ENCODE measurements at places on chromosomes 3 and 15.

- DNase-seq = no peak
Measured at GRCh38 chr3:196063971-196064370, 17.9 kb downstream of the TFRC start.

- DNase-seq = no peak
Measured at GRCh38 chr3:160133757-160134156, 91.5 kb upstream of the C3orf80 start.

DNA sequence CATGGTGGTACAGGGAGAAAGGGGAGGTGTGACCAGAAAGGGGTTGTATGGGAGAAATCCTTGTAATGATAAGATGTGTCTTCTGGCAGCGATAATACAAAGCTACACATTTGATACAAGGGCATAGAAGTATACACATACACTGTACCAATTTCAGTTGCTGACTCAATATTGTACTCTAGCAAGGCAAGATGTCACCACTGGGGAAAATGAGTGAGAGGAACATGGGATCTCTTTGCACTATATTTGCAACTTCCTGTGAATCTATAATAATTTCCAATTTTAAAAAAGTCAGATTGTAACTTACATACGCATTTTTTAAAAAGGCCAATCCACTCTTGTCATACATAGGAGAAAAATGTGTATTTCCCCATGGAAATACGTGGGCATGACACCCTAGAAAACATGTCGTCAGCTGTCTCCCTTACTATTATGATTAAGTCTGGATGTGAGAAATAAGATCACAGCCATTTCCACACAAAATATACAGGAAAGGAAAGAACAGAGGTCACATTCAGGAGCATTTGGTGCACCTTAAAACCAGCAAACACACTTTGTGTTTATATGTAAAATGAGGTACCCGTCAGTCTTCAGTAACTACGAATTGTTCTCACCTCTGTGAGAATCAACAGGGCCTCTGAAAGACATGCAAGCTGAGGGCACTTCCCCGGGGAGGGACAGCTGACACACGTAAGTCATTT, 22.9 kb downstream of the PRR23E start:
- DNase-seq = no peak

DNA sequence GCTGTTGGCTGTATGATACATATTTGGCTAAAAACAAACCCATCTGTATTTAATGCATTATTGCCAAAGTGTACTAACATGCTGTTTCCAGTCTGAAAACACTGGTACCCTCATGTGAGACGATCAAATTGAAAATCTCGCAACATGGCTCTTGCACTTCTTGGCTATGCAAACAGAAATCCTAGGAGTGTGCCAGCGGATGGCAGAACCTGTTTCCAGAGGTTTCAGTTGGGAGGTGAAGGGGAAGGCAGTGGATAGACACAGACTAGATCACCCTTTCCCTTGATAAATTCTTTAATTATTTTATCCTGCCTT, 350.3 kb downstream of the TUSC7 start:
- DNase-seq = no peak

DNA sequence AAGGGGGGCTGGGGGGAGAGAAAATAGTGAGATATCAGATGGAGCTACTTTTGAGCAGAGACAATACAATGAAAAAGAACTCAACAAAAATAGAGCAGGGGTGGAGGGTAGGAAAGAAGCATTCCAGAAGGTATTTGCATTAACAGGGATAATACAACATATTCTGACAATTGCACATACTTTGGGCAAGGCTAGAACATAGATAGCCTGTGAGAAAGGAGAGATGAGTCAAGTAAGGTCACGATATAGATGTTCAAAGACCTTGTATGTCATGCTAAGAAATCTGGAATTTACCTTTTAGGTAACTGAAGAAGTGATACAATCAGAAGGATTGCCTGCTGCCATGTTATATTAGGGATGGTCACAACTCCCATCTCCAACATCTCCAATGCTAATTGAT, 155.2 kb downstream of the GSK3B start:
- no peak for DNase-seq

DNA sequence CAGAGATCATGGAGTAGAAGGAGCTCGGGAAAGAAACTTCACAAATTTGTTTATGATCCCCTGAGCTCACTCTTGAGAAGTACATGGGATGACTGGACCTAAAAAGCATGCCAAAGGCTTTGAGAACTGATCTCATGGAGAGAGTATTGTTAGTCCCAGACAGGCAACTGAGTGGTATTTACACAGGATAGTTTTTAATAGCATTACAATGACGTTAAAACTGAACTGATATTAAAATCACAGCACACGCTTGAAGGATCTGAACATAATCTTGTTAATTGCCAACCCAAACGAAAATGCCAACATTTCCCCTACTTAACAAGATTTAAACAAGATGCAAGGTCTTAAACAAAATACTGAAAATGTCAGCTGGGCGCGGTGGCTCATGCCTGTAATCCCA, 113.2 kb upstream of the NLGN1 start:
- no peak for DNase-seq

DNA sequence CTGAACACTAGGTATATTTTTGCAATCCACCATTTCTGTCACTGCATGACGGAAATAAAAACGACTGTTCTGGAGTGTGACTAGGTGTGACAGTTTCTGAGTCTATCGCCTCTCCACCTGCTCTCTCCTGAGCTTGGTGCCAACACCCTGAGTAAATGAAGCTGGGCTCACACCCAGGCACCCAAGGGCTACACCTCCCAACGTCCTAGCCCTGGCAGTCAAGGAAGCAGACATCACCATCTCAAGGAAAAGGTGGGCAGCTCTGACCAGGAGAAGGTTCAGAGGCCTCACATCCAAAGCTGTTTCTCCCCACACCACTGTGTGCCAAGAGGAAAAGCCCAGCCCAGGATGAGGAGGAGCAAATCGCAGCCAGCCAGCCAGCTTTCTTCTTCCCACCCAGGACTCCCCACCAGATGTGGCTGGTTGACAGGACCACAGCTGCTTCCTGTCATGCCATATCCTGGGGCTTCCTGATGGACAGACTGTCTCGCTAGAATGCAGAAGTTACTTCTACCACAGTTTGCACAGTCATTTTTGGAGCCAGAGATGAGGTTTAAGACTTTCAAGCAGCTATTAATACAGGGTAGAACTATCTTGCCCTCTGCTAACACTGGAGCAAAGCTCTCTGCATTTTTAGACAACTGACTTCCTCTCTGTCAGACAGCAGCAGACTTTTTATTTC, 3.3 kb downstream of the SCAMP2 start:
- peak; percentile 58 for DNase-seq

GRCh38 chr3:69488026-69488425, 102.1 kb upstream of the FRMD4B start:
- no peak for DNase-seq

- no peak for DNase-seq
Measured at GRCh38 chr15:80697075-80697685, 2.1 kb downstream of the ABHD17C start.

GRCh38 chr3:63043631-63044030, 168.4 kb upstream of the CADPS start:
- DNase-seq = no peak
